Renal cortex interstitium (tissue), 15 donors: ENCODE measurements at places on chromosomes 6 and 20. TPM values are rescaled to one million over a fixed set of nuclear protein-coding genes. Genes with fewer than 3 reads are reported as not detected.

- DNase-seq, result no peak
These were observed 3.1 kb downstream of the BMP6 start for GRCh38 chr6:7728855-7729590.

DNA sequence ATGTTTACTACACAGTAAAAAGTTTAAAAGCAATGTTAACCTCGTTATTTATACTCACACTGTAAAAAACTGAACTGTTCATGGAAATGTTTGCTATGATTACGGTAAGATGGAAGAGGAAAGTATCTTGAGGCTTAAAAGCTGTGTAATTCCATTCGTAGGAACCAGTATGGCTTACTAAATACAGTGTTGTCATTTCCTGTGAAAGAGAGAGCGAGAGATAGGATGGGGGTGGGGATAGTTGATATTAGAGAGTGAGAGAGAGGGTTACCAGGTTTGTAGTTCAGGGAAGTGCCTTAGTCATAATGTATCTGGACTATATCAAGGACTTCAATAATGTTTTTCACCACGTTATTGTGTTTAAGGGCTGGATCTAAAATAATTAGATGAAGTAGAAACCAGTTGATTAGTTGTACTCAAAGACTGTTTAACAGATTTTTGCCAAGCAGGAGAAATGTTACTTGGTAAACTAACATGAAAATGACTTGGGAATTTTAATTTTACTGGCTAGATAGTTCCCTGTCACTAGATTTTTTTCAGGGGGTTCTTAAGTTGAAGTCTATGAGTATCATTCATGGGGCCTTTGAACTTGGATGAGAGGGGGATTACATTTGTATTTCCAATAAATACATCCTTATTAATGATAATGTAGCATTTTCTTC lies 30.4 kb downstream of the AFDN start:
- DNase-seq, result no peak

- DNase-seq, result no peak
These were observed 4.1 kb downstream of the NHLRC1 start for GRCh38 chr6:18118330-18118729.

DNA sequence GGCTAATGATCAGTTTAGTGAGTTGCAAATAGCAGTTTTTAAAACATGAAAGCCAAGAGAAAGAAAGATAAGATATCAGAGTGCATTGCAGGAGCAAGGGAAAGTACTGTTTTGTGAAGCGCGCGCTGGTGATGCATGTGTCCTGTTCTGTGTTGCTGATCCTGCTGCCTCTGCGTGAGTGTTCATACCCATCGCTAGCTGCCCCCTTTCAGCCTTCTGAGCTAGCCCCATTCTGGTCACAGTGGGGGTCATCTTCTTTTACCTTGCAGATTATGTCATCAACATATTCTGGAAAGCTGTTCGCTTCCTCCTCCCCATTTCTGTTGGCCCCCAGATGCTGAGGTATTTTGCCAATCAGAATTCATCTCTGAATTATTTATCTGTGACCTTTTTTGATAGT lies 1.9 kb downstream of the MRAP2 start:
- DNase-seq, result no peak

GRCh38 chr6:14676977-14677781 lies 559.6 kb downstream of the CD83 start:
- no peak for DNase-seq

Gene PXDC1
- 23.4 TPM for polyA plus RNA-seq

Gene HNF4A
- 51.7 TPM for polyA plus RNA-seq
